ENCODE measurements at places on chromosomes 12 and 14. TPM values are rescaled to one million over a fixed set of nuclear protein-coding genes. Genes with fewer than 3 reads are reported as not detected.

GRCh38 chr14:89344920-89345254 is 72.1 kb downstream of the FOXN3 start:
- H3K27me3 ChIP-seq: no peaks in the 10 kb centered on the region
- H3K36me3 ChIP-seq: peaks cover 65% of the 10 kb centered on the region
- H3K27ac ChIP-seq: no peak overlapping the region
- peaks cover 33% of the 10 kb centered on the region for H3K4me1 ChIP-seq
- H3K4me3 ChIP-seq: no peak overlapping the region

CRACR2A gene
- total RNA-seq: 2.0 TPM

ZCRB1 gene
- 71.5 TPM for total RNA-seq

PPP1R1A gene
- total RNA-seq: 8.5 TPM

DNA sequence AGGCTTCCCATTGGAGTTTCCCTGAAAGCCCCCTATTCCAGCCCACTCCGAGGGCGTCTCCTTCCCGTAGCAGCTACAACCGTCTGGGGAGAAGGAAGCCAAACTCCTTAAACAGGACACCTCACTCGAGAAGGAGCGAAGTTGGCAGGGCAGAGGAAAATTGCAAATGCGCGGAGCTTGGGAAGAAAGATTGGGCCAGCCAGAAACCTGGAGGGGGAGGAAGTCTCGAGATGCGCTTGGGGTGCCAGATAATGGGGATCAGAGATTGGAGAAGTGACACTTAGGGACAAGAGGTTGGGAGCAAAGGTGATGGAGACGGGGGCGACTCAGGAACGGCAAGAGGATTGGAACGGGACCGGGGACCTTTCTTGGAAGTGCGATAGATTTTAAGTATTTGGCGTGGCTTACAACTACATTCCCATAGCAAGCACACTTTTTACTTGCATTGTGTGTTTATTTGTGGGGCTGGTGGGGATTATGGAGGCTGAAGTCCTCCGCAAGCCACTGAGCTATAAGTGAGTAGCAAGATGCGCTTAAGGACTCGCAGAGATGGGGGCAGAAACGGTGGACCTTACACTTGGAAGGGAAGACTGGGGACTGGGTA is 926 bp downstream of the HRK start:
- H3K4me3 ChIP-seq: peak overlapping the region; percentile 90
- H3K27ac ChIP-seq: no peak overlapping the region
- DNase-seq: peak; percentile 38
- H3K27me3 ChIP-seq: peaks cover 47% of the 10 kb centered on the region
- no peaks in the 10 kb centered on the region for H3K36me3 ChIP-seq
- no peaks in the 10 kb centered on the region for H3K4me1 ChIP-seq

- no peak for DNase-seq
- H3K27me3 ChIP-seq: no peaks in the 10 kb centered on the region
- no peaks in the 10 kb centered on the region for H3K4me1 ChIP-seq
- H3K4me3 ChIP-seq: no peak overlapping the region
- H3K36me3 ChIP-seq: no peaks in the 10 kb centered on the region
Observed at GRCh38 chr12:89411846-89412245, 59.5 kb upstream of the DUSP6 start.

DNA sequence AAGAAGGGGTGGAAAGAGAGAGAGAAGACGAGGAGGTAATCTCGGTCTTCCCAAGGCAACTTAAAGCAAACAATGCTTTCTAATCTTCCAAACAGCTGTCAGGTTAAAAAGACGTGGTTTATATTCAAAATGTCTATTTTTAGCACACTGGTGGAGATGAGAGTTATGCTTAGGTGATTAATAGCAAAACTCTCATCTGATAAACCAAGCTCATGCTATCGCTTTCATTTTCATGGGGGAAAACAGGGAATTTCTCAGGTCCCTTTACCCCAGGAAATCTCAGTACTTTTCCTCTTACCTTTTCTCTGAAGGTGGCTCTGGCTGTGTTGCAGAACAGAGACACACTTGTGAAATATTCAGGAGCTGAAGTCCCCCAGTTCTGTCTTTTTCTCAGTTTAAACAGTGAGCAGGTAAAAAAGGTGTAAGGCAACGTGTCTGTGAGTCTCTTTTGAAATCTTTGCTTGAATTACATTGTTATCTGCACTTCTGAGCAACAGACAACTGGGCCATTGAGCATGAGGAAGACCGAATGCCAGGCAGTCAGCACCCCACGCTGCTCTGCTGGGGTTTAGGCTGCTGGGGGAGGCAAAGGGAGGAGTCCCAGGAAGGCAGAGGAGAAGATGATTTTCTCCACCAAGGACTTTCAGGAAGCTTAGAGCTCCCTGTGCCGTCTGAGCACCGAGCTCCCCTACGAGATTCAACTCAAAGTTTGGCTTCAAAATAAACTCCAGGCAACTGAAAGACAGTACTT is 759.3 kb downstream of the BCL11B start:
- H3K36me3 ChIP-seq: no peaks in the 10 kb centered on the region
- no peak overlapping the region for H3K4me3 ChIP-seq
- H3K27ac ChIP-seq: no peak overlapping the region

TAS2R7 gene
- not detected for total RNA-seq

DNA sequence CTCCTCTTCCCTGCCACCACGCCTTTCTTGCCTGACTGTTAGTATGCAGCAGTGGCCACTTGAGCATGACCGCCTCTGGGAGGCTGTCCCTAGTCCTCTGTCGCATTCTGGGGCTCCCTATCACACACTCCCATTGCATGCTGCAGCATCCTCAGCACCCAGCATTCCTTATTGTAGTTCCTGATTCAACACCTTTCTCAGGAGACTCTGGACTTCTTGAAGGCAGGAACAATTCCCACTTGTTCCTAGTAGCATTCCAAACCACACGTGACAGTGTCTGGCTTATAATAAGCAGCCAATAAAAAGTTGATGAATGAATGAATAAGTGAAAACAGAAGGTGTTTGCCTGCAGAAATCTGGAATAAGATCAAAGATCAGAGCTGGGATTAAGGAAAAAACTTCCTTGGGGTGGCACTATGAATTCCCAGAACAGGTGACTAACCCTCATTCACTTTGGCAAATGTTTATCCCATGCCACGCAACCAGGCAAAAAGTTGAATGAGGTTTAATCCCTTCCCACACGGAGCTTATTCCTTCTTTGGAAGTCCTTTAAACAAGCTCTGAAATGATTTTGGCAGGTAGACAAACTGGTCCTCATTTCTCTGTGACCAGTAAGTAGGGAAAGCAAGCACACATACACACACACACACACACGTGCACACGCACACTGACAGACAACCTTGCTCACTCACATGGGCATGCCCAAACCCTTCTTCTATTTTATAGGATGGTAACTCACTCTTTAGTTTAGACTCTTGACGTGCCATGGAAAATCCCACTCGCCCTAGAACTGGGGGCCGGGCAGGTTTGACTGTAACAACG is 26.5 kb downstream of the NTF3 start:
- H3K36me3 ChIP-seq: no peaks in the 10 kb centered on the region
- peaks cover 5% of the 10 kb centered on the region for H3K4me1 ChIP-seq
- H3K27me3 ChIP-seq: no peaks in the 10 kb centered on the region
- DNase-seq: no peak

CCDC175 gene
- 0.09 TPM for total RNA-seq

- no peaks in the 10 kb centered on the region for H3K27me3 ChIP-seq
- H3K27ac ChIP-seq: no peak overlapping the region
- DNase-seq: no peak
- peaks cover 23% of the 10 kb centered on the region for H3K36me3 ChIP-seq
Observed at GRCh38 chr12:113874999-113875561, 91.0 kb downstream of the RBM19 start.

DNA sequence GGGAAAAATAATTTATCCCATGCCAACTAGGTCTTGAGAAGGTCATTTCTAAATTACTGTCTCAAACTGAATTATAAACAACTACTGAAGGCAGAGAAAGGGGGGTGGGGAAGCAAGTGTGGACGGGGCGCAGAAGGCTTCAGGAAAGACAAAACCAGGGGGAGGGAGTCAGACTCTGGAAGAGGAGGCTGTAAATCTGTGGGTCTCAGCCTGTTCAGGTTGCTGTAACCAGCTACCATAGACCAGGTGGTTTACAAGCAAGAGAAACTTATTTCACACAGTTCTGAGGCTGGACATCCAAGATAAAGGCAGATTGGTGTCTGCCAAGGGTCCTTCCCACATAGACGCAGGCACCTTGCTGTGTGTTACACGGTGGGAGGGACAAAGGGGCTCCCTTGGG is 39.9 kb upstream of the FZD10 start:
- H3K4me3 ChIP-seq: no peak overlapping the region
- DNase-seq: no peak
- no peaks in the 10 kb centered on the region for H3K4me1 ChIP-seq

DNA sequence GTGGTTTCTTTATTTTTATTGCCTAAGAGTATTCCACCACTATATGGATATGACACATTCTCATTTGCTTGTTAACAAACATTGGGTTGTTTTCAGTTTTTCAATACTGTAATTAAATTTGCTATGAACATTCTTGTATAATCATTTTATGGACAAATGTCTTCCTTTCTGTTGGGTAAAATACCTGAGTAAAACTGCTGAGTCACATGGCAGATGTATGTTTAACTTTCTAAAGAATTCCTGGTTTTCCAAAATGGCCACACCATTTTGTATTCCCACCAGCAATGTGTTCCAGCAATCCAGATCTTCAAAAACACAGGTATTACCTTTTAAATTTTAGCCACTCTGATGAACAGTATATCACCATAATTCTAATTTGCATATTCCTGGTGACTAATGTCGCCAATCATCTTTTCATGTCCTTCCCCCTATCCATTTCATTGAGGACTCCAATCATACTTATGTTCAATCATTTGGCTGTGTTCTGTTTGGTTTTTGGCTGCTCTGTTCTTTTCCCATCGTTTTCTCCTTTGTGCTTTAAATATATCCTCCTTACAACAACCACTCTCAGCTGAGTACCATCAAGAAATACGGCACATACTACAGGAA is 36.0 kb downstream of the CDK17 start:
- H3K36me3 ChIP-seq: no peaks in the 10 kb centered on the region
- H3K4me3 ChIP-seq: no peak overlapping the region
- no peaks in the 10 kb centered on the region for H3K27me3 ChIP-seq
- H3K4me1 ChIP-seq: no peaks in the 10 kb centered on the region
- no peak overlapping the region for H3K27ac ChIP-seq

DNA sequence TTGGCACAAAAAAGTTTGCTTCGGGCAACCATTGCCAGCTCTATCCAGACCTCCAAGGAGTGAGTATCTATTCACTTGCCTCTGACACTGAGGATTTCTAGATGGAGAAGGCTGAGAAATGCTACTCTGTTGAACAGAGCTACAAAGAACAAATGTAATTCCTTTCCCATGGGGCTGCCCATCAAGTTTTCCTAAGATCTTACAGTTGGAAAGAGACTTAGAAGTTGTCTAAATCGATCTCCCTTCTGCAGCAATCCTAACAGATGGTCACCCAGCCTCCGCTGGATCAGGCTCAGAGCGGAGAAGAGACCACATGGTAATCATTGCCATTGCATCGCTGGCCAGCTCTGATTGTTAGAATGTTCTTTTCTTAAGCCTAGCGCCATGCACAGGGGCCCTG is 110.1 kb upstream of the BCL2L14 start:
- H3K27ac ChIP-seq: no peak overlapping the region
- H3K4me1 ChIP-seq: no peaks in the 10 kb centered on the region
- no peaks in the 10 kb centered on the region for H3K36me3 ChIP-seq
- DNase-seq: no peak

CATSPERB gene
- 0.68 TPM for total RNA-seq

DNA sequence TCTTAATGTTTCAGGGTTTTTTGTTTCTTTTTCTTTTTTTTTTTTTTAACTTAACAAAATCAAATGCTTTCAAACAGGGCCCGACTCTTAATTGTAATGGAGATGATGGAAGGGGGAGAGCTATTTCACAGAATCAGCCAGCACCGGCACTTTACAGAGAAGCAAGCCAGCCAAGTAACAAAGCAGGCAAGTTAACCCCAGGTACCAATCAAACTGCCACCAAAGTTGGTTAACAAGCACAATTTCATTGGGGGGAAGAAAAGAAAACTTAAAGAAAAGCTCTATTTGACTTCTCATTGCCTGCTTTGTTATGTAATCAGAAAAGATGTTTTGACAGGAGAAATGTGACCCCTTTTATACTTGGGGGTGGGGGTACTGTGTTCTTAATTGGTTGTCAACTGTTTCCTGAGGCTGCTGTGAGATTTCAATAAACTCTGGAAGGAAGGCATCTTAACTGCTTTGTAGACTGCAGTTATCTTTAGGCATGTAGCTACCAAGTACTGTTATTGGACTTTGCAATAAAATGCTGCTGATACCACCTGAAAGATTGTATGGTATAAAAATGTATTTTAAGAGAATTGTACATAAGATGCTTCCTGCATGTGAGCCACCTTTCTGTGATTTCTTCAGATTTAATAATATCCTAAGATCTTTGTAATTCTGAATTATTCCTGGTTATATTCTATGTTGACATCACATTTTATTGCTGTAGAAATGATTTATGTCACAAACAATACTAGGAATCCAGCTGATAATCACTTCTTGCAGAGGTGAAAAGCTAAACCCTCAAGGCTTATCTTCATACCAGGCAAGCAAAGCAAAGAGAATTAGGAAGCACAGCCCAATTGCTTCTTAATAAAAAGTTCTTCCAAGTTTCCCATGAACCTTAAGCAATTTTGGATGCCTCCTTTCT is 26.9 kb downstream of the MAPKAPK5 start:
- peak overlapping the region; percentile 69 for H3K4me3 ChIP-seq
- H3K27me3 ChIP-seq: no peaks in the 10 kb centered on the region
- H3K36me3 ChIP-seq: peaks cover 53% of the 10 kb centered on the region
- peaks cover 9% of the 10 kb centered on the region for H3K4me1 ChIP-seq

DNA sequence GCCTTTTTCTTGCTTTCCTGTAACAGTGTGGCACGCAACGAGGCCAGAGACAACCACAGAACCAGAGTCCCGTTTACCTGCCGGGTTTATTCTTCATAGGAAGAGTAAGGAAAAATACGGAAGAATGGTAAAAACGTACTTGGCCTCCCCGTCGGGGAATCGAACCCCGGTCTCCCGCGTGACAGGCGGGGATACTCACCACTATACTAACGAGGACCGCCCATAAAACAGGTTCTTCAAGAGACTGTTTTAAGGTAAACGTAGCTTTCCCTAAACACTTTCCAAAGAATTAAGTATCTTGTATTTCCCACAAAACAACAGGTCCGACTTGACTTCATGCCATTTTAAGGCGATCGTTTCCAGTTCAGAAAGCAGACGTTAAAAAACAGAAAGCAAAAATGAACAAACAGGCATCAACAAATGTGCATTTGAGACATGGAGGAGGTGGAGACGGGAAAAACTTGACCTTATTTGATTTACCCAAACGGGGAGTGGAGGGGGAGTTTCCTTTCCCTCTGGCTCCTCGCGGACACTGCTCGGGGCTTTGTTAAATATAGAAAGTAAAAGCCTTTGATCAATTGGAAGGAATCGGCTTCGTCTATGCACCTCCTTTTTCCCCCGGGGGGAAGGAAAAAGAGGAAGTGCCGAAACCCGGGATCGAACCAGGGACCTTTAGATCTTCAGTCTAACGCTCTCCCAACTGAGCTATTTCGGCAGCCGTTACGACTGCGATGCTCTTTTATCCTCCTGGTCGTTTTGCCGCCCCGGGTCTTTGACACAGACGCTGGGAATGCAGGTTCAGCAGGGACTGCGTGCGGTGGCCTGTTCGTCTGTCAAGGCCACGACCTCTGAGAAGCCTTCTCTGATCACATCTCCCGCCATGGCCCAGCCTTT is 13.0 kb upstream of the UBC start:
- H3K36me3 ChIP-seq: no peaks in the 10 kb centered on the region
- H3K4me3 ChIP-seq: peak overlapping the region; percentile 88
- peak; percentile 95 for DNase-seq
- H3K27me3 ChIP-seq: no peaks in the 10 kb centered on the region
- H3K27ac ChIP-seq: peak overlapping the region; percentile 37
- peaks cover 4% of the 10 kb centered on the region for H3K4me1 ChIP-seq

Data from H9 (cell line).